ENCODE measurements at places on chromosomes 1 and 21.

- DNase-seq, result no peak
Observed at GRCh38 chr1:181503171-181503810, 20.0 kb downstream of the CACNA1E start.

- DNase-seq, result no peak
Observed at GRCh38 chr1:105083611-105084010, 1333.9 kb downstream of the AMY1C start.

DNA sequence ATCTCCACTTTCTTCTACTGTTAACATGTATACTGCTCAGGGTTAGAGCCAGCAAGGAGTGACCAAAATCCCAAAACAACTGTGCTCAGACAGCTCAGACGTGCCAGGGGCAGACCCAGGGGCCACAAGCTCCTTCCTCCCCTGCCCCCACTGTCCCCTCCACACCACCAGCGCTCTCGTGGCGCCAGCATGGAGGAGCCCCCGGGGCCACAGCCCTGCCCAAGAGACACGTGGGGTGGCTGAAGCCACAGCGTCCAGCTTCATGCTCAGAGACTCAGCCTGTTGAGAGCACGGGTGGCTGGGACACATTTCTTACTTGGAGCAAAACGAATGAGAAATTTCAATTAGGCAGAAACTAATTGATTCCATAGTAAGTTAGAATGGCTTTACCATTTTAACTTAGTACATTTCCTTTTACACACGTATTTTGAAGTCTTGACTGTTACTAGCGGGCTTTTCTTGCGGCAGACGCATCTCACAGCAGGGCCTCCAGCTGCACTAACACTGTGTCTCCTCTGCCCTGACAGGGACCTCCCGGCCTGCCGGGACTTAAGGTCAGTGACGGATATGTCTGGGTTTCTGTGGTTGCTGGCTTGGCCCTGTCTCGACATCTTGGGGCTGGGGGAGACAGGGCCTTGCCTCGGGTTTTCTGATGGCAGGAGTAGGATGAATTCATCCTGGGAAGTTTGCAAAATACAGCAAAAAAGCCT is 54.2 kb downstream of the SLC19A1 start:
- DNase-seq, result no peak

DNA sequence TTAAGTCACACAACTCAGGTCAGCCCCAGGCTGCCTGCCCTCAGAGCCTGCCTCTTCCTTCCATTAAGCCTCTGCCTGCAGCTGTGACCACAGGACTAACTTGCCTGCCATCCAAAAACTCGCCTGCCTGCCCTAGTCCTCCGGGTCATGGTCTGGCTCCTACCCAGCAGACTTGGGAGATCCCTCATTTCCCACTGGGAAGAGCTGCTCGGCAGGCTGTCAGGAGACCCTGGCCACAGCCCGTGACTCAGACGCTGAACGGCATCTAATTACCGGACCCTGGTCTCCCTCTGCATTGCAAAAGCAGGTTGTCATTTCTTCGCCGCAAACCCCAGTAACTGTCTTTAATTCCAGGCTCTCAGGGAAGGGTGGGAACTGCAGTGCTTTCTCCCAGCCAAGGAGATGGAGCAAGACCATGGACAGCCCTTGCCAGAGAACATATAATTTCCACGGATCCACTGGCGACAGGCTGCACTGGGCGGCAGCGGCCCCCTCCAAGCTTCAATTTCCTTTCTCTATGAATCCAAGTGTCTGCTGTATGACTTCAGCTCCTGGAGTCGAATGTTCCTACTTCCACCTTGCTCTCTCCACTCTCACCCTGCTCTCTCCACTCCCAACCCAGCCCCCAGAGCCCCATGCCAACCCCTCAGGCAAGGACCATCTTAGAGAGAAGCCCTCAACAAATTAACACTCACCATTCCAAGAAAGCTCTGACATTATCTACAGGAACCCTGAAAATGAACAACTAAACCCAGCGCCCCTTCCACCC is 20.4 kb downstream of the OLFML2B start:
- DNase-seq, result no peak

- DNase-seq, result no peak
Observed at GRCh38 chr1:9200441-9200840, 34.1 kb upstream of the H6PD start.

DNA sequence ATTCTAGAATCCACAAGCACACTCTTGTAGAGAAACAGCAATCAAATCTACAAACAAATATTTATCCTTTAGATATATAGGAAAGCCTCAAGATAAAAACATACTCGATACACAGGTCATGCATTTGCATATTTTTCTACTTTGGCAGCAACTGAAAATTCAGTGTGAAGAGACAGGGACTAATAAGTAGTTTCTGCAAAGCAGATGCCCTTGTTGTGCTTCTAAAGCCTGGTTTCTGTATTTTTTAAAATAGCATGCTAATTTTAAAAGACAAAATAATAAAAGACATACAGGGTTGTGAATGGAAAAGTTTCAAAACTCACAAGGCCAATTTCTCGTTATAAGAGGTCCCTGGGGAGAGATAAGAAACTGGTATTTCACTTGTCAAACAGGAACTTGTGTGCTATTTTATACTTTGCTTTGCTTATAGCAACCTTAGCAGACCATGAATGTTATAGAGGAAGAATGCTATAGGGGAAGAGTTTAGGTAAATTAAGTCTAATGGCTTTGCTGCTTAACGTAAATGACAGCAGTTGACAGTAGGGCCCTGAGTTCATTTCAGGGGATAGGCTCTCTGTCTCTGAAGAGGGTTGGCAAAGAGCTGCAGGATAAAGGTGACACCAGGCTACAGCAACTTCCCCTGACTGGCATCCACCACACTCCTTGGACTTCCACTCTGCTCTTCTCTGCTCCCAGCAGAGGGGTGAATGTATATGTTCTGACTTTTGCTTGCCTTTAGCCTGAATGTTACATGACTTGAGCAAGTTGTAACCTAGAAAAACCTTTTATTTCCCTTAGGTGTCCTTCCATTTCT is 9.4 kb upstream of the RGS13 start:
- DNase-seq, result no peak

Data from CD4-positive, alpha-beta T cell treated with Interleukin-10 for 1 hour (primary cell).